ENCODE measurements at places on chromosomes 11 and 22.
A peak's percentile ranks its signal among the peaks of the same experiment; 100 is the strongest.

DNA sequence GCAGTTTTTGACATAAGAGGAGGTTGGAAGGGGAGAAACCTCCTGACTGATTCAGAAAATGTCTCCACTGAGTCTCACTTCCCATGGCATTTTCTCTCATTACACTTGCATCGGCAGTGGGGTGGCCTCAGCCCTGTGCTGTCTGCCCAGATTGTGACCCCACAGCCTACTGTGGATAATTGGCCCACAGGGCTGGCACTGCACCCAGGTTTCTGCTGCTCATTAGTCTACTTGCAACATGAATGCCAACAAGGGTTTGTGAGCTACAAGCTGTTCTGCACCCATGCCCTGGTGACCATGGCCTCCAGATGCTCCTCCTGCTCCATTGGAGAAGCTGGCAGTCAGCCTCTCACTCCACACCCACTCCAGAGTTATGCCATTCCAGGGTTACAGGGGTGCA is 296.0 kb downstream of the CTTN start:
- no peak for DNase-seq

GRCh38 chr11:115990004-115990447 is 485.8 kb upstream of the CADM1 start:
- peak; percentile 53 for DNase-seq

GRCh38 chr11:59273373-59273841 is 60.7 kb upstream of the MPEG1 start:
- no peak for DNase-seq

- no peak for DNase-seq
These were observed 30.9 kb downstream of the CHKA start for GRCh38 chr11:68090287-68090686.

- DNase-seq: no peak
These were observed 260.9 kb downstream of the KIRREL3 start for GRCh38 chr11:126739499-126740145.

GRCh38 chr11:59615120-59615636 is 396 bp downstream of the OSBP start:
- DNase-seq: peak; percentile 76

DNA sequence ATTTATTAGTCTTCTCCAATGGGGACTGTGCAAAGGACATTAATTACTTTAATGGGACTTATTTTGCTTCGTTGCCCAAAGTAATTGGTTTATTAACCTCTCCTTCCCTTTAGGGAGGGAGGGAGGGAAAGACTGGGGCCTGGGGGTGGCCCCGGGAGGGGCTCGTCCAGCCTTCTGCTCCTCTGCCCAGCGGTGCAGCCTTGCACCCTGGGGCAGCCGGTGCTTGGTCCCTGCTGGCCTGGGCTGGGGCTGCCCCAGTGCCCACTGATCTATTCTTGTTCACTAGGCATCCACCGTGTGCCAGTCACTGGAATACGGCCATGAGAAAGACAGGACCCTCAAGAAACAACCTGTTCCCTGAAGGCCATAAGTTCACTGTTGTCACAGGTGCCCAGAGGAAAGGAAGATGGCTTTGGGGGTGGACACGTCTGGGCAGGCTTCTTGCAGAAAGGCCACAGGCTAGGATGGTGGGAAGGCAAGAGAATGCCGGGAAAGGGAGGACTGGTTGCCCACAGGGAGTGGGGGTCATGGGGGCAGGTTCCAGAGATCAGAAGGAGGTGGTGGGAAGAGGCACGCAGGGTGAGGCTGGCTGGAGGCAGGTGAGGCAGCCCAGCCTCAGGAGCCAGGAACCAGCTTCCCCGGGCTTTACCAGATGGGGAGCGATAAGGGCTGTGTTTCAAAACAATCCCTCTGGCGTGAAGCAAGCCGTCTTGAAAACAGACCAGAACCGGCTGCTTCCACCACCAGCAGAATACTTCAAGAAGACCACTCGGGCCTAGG is 47.6 kb upstream of the KCNQ1OT1 start:
- peak; percentile 52 for DNase-seq

DNA sequence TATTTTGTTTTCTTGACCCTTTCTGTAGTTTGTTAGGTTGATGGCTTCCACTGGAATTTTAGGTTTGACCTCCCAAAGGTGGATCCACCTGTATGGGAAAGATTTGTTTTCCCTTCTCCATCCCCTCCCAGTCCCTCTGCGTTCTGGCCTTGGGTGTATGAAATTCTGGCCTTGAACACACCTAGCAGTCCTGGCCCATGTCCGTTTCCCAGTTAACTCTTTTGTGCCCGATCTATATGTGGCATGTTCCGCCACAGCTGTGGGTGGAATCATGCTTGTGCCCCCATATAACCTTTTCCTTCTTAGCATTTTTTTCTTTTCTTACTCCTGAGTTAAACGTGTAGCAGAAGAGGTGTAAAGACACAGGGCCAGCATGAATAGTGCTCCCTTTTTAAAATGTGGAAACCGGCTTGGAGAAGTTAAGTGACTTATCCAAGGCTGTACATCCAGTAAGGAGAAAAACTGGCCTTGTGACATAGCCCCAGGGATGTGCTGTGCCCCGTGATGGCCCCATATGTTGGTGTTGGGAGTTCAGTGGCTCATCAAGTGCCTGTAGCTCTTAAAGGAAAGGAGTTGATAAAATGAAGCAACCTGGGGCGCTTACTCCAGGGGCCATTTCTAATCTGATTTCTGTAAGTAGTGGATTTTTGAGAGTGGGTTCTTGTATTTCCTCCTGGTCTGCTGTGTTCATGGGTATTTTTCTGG is 39.3 kb downstream of the ZNRF3 start:
- DNase-seq: peak; percentile 31

- no peak for DNase-seq
These were observed 43.9 kb downstream of the CCDC34 start for GRCh38 chr11:27319072-27319471.

DNA sequence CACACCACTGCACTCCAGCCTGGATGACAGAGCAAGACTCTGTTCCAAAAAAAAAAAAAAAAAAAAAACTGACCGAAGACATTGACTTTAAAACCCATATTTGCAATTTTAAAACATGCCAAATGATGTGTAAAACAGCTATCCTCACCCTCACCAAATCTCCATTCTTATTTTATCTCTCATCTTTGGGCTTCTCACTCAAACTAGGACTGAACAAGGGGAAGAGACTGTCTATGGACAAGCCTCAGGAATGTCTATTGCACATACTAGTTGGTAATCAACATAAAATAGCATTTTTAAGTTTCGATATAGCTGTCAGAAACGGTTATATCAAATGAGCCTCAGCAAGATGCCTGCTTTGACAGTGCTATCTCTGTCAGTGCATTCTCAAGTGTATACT is 7.9 kb upstream of the CHRNA10 start:
- DNase-seq: no peak

DNA sequence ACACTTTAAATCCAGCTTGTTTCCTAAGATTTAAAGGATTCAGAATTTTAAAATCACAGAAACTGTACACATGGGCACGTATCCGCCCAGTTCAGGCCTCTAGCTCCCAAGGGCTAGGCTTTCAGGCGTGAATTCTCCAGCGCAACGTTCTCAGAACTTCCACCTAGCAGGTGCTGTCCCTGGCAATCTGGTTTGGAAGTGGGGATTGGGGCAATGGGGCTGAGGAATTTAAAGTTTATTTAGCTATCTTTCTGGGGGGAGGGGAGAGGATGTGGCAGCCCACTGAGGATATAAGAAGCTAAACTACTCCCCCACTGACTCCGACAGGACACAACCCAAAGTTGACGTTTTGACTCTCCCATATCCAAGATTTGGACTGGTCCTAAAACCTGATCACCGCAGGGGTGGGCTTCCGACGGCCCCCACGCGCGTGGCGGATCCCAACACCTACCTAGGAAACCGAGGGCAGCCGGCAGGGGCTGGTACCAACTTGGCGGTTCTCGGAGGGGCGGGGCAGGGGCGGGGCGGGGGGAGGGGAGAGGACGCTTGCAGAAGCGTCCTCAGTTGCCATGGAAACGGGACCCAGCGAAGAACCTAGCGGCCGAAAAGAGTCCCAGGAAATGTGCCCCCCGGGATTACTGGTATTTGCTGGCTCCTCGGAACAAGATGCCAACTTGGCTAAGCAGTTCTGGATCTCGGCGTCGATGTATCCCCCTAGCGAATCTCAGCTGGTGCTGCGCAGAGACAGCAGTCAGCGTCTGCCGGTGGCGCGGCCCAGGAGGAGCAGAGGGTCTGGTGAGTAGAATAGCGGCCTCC is at the start of gene HOATZ:
TSS of gene HOATZ (plus strand) at position 563 of the 816 bp plus-strand sequence. CDS start at position 570, 7 bp downstream.
- DNase-seq: no peak

GRCh38 chr22:45895436-45896152 is 81.4 kb downstream of the WNT7B start:
- DNase-seq: peak; percentile 36

GRCh38 chr11:131665344-131665968 is 295.0 kb downstream of the NTM start:
- no peak for DNase-seq

DNA sequence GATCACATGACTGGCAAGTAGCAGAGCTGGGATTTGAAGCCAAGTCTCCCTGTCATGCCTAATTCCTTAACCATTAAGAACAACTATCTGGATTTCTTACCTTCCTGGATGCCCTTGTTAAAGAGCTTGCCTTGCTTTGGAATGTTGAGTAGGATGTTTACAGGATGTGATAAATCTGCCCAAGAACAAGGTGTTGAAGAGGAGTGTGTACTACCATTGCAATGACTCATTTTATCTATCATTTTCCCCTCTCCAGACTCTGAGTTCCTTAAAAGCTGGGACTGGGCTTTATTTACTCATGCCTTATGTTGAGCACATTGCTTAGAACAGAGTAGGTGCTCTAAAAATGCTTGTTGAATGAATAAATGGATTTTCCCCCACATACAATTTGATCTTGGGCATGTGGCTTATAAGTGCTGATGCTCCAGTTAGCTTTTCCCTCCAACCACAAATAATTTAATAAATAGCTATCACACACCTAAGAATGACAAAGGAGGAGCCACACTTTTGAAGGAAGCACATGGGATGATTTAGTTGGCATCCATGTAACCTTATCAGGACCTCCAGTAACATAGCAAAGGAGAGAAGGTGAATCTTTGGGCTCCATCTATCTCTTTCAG is 268.6 kb upstream of the SESN3 start:
- no peak for DNase-seq

DNA sequence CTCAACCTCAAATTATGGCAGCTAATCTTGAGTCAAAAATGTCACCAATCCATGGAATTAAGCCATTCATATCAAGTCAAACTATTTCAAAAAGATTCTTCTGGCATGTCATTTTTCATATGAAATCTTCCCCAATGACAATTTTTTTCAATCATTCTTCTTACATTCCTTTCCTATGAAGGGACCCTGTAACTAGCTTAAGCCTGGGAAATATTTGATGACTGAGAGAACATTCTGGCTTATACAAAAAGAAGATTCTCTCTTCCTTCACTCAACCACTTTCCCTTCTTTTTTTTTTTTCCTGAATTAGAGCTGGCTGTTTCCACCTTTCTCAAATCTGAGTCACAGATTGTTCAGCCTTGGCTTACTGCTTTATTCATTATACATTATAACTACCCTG is 903.7 kb downstream of the FAM181B start:
- no peak for DNase-seq

- DNase-seq: no peak
These were observed 64.0 kb downstream of the SOX6 start for GRCh38 chr11:16292167-16292859.

DNA sequence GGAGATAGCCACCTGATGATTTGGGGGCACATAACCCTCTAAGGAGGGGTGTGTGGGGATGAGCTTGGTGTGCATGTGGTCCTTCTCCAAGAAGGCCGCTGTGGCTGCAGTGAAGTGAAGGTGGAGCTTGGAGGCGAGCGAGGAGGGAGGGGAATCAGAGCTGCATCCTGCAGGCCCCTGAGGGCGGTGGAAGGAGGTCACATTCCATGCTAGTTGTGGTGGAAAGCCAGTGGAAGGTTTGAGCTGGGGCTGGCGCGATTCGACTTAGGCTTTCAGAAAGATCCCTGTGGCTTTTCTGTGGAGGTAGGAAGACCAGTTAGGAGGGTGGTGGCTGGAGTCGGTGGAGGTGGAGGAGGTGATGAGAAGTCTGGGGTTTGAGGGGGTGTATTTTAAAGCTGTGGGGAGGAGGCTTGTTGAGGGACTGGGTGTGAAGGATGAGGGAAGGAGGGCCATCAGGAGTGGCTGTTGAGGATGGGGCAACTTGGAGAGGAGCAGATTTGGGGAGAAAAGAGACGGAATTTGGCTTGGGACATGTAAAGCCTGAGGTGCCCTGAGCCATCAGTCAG is 62.0 kb downstream of the TBC1D22A start:
- DNase-seq: peak; percentile 58

DNA sequence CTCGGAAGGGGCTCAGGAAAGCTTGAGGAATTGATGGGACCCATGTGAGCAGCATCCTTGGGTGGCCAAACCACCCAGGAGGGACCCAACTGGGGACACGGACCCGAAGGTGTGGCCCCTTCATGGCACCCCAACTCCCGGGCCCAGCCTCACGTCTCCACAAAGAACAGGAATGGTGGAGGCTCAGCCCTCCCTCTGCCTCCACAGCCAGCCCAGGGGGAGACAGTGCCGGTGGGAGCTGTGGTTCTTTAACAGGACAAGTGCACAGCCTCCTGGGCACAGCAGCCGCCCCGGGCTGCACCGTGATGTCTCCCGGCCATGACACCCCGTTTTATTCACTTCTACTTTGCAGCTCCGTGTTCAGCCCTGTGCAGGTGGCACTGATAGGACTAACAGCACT is 587.2 kb downstream of the BRD1 start:
- no peak for DNase-seq

- peak; percentile 14 for DNase-seq
These were observed 139.9 kb downstream of the SHANK2 start for GRCh38 chr11:71112454-71112853.

Data from aorta (tissue), 5 donors.